NCI-H1417 treated with DMSO at 0.1 percent for 48 hours (cell line): ENCODE measurements at places on chromosomes 12 and 14.

- DNase-seq: peak; percentile 63
These were observed 73.8 kb downstream of the KIAA0586 start for GRCh38 chr14:58501214-58501816.

DNA sequence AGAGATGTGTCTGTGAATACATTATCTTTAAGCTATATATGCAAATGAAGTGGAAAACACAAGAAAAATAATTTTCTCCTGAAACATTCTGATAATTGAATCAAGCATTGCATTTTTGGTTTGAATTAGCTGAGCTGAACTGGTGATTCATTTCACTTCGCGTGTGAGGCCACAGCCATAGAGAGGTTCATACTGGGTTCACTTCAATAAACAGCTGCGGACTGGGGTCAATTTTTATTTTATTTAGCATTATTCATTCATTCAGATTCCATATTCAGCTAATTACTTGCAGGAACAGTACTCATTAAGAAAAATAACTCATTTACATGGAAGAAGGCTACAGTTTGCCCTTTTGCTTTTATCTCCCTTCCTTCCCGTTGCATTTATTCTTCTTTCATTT lies 195.2 kb upstream of the LRIG3 start:
- no peak for DNase-seq

DNA sequence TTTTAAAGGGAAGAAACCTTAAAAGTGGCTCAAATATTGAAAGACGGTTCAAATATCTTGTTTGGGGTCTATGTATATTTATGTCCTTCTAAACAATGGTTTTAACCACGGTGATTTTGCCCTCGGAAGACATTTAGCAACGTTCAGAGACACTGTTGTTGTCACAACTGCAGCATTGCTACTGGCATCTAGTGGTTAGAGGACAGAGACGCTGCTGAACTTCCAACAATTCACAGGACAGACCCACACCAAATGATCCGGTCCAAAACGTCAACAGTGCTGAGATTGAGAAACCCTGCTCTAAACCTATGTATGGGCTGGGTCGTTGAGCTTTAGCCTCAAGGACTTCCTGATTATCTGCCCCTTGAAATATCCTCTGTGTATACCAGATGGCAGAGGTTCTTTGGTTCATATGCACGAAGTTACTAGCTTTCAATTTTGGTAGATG lies 1.7 kb downstream of the ANGEL1 start:
- DNase-seq: no peak

DNA sequence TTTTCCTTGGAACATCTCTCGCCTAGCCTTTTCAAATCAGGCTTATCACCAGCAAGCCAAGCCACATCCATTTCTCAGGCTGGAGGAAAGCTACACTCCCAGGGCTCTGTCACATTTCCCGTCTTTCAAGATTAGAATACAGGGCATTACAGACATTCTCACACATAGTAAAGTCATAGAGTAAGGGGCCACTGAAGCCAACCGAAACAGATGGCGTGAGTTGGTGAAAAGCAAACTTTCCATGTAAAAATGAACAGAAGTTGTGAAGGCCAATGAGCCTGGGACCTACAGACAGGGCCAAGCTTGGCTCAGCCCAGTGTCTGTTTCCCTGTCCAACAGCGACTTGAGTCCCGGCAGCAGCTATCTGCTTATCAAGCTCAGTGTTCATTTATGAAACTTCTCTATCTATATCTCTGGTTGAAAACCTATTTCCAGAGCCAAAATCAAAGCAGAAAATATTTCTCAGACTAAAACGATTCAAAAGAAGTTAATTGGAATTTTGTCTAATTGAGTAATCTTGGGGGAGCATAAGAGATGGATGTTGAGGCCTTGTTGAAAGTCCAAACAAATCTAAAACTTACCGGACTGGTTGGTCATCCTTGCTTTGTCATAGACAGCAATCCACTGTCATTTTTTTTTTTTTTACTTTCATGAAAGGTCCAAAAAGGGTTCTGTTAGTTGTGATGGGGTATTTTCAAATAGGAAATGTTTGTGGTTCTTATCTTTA lies 105.6 kb downstream of the DAAM1 start:
- DNase-seq: no peak

GRCh38 chr14:62304257-62304656 lies 542.0 kb downstream of the SNAPC1 start:
- no peak for DNase-seq

GRCh38 chr12:55694651-55695050 lies 13.1 kb downstream of the ITGA7 start:
- DNase-seq: no peak

- no peak for DNase-seq
These were observed 369.8 kb upstream of the GARIN6 start for GRCh38 chr12:99277591-99278379.

- peak; percentile 19 for DNase-seq
These were observed 79.4 kb upstream of the GPR68 start for GRCh38 chr14:91323671-91324605.

DNA sequence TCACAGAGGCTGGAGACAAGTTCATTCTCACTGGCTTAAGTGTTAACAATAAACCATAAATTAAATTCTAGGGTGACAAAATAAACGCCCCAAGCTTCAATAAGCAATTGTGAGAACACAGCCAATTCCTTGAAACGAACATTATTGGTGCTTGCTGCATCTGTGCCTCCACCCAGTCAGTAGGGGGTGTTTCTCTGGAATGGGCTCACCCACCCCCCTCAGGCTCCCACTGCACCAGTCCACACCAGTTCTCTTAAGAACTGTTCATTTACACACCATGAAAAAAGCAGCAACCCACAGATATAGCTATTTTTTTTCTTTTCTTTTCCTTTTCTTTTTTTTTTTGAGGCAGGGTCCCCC lies 34.7 kb downstream of the CDC42BPB start:
- DNase-seq: no peak

- no peak for DNase-seq
These were observed 51.7 kb upstream of the G2E3 start for GRCh38 chr14:30507209-30507608.

- DNase-seq: no peak
These were observed 34.7 kb downstream of the PTGER2 start for GRCh38 chr14:52348776-52349175.

GRCh38 chr14:36829547-36829946 lies 167.9 kb downstream of the PAX9 start:
- DNase-seq: no peak

GRCh38 chr12:49792976-49793580 lies 35.1 kb downstream of the NCKAP5L start:
- DNase-seq: no peak

DNA sequence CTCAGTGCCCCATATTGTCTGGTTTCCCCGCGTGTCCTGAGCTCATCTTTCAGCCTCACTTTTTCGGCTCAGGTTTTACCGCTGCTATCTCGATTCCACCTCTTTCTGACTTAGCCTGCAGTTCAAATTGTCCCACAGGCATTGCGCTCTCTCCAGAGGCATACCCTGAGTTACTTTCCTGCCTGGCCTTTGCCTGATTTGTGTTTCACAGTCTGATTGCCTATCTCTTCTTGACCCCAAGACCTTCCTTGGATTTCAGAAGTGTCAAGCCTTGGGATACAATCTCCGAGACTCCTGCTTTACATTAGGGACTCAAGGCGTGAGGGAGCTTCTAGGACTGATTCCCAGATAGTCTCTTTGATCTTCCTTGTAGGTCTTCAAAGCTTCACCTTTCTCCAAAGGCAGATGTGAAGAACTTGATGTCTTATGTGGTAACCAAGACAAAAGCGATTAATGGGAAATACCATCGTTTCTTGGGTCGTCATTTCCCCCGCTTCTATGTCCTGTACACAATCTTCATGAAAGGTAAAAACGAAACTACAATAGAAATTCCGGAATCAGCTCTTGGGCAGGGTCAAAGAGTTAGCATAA lies 629 bp downstream of the LETMD1 start:
- DNase-seq: no peak

GRCh38 chr12:76915361-76916169 lies 36.7 kb upstream of the CSRP2 start:
- no peak for DNase-seq

- no peak for DNase-seq
These were observed 9.2 kb upstream of the GOLGA3 start for GRCh38 chr12:132837693-132838409.

DNA sequence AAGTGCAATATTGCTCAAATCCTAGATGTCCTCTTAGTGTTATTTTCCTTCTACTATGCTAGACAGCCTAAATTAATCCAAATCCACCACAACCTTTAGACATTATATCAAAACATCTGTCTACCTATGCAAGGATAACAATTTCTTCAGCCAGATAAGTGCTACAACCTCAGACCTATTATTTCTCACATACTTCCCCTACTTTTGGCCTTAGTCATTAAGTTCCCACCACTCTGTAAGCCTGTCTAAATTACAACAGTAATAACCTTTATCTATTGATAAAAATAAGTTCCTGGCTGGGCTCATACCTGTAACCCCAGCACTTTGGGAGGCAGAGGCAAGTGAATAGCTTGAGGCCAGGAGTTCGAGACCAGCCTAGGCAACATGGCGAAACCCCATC lies 74.0 kb downstream of the KIF21A start:
- DNase-seq: no peak

GRCh38 chr14:52063052-52063462 lies 5.8 kb downstream of the NID2 start:
- no peak for DNase-seq

- DNase-seq: no peak
These were observed 214.2 kb downstream of the CACNA1C start for GRCh38 chr12:2266666-2267620.

GRCh38 chr14:102953100-102953499 lies 30.6 kb downstream of the AMN start:
- no peak for DNase-seq

DNA sequence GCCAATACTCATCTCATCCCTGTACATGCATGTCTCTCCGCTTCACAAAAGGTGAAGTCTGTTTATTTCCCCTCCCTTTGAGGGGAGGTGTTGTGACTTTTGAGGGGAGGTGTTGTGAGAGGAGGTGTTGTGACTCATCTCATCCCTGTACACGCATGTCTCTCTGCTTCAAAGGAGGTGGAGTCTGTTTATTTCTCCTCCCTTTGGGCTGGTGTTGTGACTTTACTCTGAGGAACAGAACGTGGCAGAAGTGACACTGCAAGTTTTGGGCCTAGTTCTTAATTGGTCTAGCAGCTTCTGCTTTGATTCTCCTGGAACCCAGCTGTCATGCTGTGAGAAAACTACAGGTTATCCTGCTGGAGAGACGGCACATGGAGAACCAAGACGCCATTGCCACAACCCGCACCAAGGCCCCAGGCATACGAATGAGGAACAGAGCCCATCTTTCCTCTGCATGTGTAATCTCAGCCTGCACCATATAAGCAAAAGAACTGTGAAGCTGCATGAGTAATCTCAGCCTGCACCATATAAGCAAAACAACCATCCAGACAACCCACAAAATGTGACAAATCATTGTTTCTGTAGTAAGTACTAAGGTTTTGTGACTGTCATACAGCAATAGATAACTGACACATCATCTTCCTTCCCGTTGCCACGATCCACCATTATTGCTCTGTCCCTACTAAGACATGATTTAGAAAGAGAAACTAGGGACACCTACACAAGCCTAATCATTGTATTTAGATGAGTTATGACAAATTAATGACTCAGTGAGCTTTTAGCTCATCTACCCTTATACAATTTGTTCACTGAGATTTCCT lies 30.0 kb downstream of the GALNT4 start:
- no peak for DNase-seq

DNA sequence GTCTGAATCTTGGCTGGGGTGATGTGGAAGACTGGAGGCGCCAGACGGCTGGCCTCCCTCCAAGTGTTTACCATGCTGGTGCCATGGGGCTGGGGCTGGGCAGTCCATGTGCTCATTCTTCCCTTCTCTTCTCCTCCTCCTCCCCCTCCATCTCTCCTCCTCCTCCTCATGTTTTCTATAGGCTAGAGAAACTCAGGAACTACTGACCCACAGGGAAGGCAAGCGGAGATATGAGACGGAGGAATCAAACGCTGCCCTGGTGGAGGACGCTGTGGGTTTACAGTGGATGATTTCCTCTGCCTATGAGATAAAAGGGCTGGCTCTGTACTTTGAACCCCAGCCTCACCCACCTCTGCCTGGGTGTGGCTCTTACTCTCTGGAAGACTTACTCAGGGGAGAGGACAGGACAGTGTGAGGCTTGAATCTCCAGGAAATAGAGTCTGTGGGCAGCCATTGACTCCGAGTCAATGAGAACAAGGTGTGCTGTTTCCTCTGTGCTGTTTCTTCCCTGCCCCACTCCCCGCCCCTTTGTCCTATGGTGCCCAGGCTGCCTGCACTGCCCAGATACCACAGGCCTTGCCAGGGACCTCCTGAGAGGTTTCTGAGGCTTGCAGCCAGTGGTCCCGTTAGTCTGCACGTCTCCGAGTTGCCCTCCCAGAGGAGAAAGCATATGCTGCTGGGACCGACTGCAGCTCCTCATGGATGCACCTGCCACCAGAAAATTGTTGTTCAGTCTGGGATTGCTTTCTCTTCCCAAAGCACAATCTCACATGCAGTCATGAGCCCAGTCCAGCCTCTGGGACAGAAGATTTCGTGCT lies 132.6 kb upstream of the ARHGAP5 start:
- DNase-seq: no peak

DNA sequence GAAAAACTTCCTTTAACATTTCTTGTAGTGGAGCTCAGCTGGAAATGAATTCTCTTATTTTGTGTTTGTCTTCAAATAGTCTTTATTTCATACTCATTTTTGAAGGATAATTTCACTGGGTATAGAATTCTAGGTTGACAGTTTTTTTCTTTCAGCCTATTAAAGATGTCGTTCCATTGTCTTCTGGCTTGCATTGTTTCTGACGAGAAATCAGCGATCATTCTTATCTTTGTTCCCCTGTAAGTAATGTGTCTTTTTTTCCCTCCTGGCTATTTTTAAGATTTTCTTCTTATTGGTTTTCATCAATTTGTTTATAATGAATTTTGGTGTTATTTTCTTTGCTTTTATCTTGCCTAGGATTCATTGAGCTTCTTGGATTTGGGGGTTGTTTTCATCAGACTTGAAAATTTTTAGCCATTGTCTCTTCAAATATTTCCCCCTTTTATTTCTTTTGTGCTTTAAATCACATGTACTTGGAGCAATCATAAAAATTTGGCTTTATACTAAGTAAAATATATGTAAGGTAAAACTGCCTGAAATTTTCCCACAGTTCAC lies 89.4 kb downstream of the UNC79 start:
- no peak for DNase-seq

DNA sequence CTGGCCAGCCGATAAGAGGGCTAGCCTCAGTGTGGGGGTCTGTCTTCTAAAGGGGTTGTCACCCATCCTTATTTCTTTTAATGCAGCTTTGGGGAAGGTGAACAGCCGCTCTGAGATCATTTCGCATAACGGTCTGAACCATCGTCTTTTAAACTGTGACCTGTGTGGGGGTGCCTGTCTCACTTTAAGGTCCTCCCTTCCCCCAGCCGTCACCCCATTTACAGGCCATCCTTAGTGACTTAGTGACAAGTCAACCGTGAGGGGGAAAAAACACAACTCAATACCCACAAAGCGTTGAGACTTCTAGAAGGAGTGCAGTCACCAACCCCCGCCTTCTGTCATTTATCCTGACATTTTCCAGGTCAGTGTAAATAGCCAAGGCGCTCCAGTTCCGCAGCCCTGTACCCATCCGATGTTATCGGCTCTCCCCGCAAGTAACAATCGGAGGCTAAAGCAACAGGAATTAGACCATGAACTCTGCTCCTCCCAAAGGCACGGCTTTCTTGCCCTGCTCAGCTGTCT lies 505 bp upstream of the DENND5B start:
- DNase-seq: no peak
